Central memory CD8-positive, alpha-beta T cell (primary cell): ENCODE measurements at places on chromosomes 3 and 15.

DNA sequence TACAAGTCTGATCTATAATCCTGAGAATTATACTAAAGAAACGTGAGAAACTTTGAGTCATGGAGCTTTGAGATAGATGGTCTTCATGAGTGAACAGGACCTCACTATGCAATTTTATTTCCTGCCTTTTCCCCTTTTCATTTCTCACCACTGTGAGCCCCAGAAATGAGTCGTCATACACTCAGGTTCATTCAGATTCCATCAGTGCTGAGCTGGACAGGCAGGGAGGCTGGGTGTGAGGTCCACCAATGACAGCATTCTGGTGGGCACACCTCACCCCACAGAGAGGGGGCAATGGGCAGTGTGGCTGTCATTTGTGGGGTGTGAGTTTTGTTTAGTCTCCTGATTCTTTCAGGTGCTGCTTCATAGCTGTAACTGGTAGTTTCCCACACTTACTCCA is 16.9 kb downstream of the TIGIT start:
- peak overlapping the region; percentile 97 for H3K27ac ChIP-seq
- peaks cover 55% of the 10 kb centered on the region for H3K36me3 ChIP-seq
- H3K27me3 ChIP-seq: no peaks in the 10 kb centered on the region
- peaks cover 76% of the 10 kb centered on the region for H3K4me1 ChIP-seq
- peak overlapping the region; percentile 14 for H3K4me3 ChIP-seq
- no peak for DNase-seq

DNA sequence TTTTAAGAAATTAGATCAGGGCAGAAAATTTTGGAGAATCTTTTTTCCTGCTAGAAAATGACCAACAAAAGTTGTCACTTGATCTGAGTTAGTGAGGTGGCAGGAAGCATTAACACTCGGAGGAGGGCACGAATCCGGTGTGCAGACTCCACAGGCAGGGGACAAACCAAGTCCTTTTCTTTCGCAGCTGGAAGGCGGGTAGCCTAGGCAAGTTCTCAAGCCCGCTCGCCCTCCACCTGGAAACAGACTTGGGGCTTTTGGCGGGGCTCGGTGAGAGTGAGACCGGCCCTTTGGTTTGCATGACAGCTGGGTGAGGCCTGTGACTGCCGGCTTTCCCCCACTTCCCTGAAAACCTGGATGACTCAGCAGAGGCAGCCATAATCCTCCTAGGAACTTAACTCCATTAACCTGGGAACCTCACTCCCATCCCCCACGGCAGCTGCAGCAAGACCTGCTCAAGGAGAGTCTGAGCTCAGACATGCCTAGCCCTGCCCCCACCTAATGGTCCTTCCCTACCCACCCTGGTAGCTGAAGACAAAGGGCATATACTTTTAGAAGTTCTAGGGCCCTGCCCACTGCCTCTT is 134.8 kb downstream of the MFSD1 start:
- H3K4me3 ChIP-seq: no peak overlapping the region
- DNase-seq: no peak
- peaks cover 32% of the 10 kb centered on the region for H3K27me3 ChIP-seq
- no peak overlapping the region for H3K27ac ChIP-seq
- H3K4me1 ChIP-seq: no peaks in the 10 kb centered on the region

DNA sequence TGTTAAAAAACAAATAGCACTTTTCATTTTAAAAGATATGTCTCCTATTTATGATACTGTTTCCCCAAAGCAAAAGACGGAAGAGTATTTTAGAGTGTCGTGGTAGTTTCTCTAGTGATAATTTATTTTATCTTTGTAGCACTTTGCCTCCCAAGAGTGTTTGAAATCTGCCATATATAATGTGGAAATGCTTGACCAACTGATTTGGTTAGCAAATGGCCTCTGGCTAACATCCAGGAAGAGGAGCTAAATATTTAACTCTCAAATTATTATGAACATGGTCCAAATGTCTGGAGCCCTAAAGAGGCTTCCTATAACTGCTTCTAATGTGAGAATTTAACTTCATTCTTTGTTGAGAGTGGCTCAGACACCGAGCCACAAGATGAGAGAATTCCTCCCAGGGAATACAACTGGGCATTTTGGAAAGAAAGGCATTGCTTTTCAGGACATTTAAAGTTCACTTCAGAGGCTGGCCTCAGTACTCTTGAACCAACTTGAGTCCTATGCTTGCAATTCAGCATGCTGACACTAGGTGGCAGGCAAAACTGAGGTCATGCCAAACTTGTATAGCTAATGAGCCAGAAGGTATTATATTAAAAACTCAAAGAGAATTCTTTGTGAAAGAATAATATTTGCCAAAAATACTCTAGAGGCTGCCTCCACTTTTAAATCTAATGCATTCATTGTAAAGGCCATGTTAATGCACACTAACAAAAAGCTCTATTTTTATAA is 104.5 kb downstream of the RARB start:
- H3K27me3 ChIP-seq: peaks cover 18% of the 10 kb centered on the region
- H3K4me3 ChIP-seq: no peak overlapping the region
- H3K36me3 ChIP-seq: no peaks in the 10 kb centered on the region
- no peak for DNase-seq
- no peak overlapping the region for H3K27ac ChIP-seq

- H3K4me3 ChIP-seq: no peak overlapping the region
- peaks cover 9% of the 10 kb centered on the region for H3K4me1 ChIP-seq
- peaks cover 2% of the 10 kb centered on the region for H3K36me3 ChIP-seq
- no peaks in the 10 kb centered on the region for H3K27me3 ChIP-seq
- no peak for DNase-seq
These were observed 7.3 kb upstream of the CFAP91 start for GRCh38 chr3:119695480-119695879.

DNA sequence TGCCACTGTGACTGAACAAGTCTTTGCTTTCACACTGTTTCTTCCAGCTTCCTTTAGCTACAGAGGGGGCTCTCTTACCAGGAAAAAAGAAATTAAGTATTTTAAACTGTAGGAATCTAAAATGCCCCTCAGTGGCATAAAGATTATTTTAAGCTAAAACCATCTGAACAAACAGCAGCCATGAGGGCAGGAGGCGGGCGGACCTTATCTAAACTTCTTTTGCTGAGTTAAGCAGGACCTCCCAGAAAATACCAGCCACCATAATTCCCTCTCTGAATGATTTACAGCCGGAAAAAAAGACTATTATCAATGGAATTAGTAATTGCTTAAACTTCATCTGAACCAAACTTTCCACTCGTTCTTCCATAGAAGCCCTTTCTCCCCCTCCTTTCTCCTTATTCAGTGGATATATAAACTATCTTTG is 5.2 kb upstream of the TOPAZ1 start:
- peaks cover 3% of the 10 kb centered on the region for H3K36me3 ChIP-seq
- H3K4me1 ChIP-seq: peaks cover 11% of the 10 kb centered on the region
- H3K27ac ChIP-seq: no peak overlapping the region
- H3K27me3 ChIP-seq: peaks cover 37% of the 10 kb centered on the region
- DNase-seq: no peak
- H3K4me3 ChIP-seq: no peak overlapping the region
